GM23248 (cell line): ENCODE measurements at places on chromosomes 3 and 15. TPM values are rescaled to one million over a fixed set of nuclear protein-coding genes. Genes with fewer than 3 reads are reported as not detected.
A peak's percentile ranks its signal among the peaks of the same experiment; 100 is the strongest.

TM2D3 gene
- 49.0 and 68.7 TPM in 2 replicates for total RNA-seq

GRCh38 chr15:83515164-83515563 is 68.0 kb downstream of the SH3GL3 start:
- no peak overlapping the region for H3K27ac ChIP-seq
- H3K4me3 ChIP-seq, result no peak overlapping the region
- H3K4me1 ChIP-seq, result no peaks in the 10 kb centered on the region
- DNase-seq, result no peak
- 0 out of 2 replicates have a peak, but pooled peaks cover 4% of the 10 kb centered on the region for H3K27me3 ChIP-seq

DNA sequence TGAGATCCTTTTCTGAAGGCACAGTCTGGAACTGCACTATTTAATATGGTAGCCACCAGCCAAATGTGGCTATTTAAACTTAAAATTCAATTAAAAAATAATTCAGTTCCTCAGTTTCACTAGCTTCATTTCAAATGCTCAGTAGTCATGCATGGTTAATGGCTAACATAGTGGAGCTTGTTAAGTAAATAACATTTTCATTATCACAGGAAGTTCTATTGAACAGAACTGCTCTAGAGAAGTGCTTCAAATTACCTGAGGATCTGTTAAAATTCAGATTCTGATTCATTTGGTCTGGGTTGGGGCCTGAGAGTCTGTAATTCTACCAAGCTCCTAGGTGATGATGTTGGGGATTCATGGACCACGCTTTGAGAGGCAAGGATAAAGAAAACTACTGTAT is 109.6 kb upstream of the THRB start:
- no peaks in the 10 kb centered on the region for H3K36me3 ChIP-seq
- no peak overlapping the region for H3K4me3 ChIP-seq
- no peak overlapping the region for H3K27ac ChIP-seq
- H3K27me3 ChIP-seq, result no peaks in the 10 kb centered on the region

- peak overlapping the region; percentile 28; the same call in 1 of the 2 replicates for H3K4me3 ChIP-seq
- no peaks in the 10 kb centered on the region for H3K27me3 ChIP-seq
- H3K4me1 ChIP-seq, result peaks cover 45% of the 10 kb centered on the region
- no peaks in the 10 kb centered on the region for H3K36me3 ChIP-seq
- H3K27ac ChIP-seq, result peak overlapping the region; percentile 57
Measured at GRCh38 chr15:60406513-60407414, 9.0 kb upstream of the ANXA2 start.

NDUFB5 gene
- 79.5 and 90.8 TPM in 2 replicates for total RNA-seq
